ENCODE measurements at places on chromosomes 1 and 21.

DNA sequence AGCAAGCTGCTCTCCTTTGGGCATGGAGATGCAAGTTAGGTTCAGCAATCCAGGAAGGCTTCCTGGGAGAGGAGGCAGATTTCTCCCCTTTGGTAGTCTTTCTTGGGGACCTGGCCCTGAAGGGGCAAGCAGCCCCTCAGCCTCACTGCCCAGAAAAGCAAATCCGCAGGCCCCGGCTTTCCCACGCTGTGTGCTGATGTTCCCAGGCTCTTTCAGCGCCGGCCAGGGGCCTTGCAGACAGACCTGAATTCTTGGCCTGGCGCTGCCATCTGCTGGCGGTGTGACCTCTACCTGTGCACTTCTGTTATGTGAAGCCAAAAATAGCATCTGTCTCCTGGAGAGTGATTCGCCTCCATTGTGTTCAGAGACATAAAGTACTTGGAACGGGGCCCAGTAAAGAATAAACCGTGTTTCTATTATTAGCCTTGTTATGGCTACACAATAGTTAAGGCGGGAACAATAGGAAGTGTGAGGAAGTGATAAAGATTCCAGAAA is 64.8 kb downstream of the ALPL start:
- DNase-seq: peak; percentile 97

DNA sequence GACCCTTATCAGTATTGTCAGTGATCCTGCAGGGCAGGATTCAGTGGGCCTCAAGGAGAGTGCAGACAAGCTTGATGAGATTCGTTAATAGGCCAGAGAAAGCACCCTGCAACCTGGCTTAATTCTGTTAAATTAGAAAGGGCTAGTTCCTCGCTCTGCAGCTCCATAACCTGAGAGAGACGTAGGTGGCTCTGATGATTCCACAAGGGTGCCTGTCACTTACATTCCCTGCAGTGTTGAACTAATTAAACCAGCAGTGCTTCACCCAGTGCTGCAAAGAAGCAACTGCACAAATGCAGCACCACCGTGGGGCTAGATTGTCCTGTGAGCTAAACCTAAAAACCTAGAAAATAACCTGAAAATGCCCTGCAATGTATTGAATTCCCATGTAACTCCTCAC is 270.8 kb downstream of the CACNA1E start:
- no peak for DNase-seq

DNA sequence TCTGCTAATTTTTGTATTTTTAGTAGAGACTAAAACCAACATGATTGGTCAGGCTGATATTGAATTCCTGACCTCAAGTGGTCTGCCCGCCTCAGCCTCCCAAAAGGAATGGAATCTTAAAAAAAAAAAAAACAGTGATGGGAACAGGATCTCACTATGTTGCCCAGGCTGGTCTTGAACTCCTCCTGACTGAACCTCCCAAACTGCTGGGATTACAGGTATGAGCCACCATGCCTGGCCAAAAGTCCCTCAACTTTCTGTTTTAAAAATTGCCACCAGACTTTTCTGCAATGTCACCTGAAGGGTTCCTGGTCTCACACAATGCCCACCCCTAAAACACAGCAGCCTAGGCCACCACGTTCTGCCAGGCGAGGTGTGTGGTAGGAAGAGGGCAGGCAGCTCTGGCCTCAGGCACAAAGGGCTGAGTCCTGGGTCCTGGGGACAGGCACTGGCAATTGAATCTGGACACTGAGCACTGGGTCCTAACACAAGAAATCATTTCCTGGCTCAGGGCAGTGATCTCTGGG is 21.2 kb upstream of the THRAP3 start:
- no peak for DNase-seq

- DNase-seq: no peak
These were observed 53.0 kb downstream of the UMODL1 start for GRCh38 chr21:42124081-42124480.

- no peak for DNase-seq
These were observed 29.0 kb upstream of the SARS1 start for GRCh38 chr1:109184687-109185086.

GRCh38 chr1:161932668-161933067 is 91.0 kb downstream of the OLFML2B start:
- no peak for DNase-seq

- no peak for DNase-seq
These were observed 223.2 kb downstream of the SMYD3 start for GRCh38 chr1:246283771-246284410.

DNA sequence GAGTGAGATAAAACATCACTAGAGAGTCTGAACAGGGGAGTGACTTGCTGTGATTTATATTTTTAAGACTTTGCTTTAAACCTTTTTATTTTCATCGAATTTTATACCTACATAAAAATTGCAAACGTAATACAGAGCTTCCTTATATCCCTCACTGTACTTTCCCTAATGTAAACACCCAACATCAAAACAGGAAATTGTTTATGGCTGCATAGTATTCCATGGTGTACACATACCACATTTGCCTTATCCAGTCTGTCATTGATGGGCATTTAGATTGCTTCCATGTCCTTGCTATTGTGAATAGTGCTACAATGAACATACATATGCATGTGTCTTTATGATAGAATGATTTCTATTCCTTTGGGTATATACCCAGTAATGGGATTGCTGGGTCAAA is 34.8 kb downstream of the LRIF1 start:
- no peak for DNase-seq
